ENCODE measurements at places on chromosomes 6 and 20.

- no peak for DNase-seq
Measured at GRCh38 chr6:34207695-34208443, 28.8 kb upstream of the HMGA1 start.

GRCh38 chr6:149470948-149471347 is 13.9 kb downstream of the ZC3H12D start:
- no peak for DNase-seq

DNA sequence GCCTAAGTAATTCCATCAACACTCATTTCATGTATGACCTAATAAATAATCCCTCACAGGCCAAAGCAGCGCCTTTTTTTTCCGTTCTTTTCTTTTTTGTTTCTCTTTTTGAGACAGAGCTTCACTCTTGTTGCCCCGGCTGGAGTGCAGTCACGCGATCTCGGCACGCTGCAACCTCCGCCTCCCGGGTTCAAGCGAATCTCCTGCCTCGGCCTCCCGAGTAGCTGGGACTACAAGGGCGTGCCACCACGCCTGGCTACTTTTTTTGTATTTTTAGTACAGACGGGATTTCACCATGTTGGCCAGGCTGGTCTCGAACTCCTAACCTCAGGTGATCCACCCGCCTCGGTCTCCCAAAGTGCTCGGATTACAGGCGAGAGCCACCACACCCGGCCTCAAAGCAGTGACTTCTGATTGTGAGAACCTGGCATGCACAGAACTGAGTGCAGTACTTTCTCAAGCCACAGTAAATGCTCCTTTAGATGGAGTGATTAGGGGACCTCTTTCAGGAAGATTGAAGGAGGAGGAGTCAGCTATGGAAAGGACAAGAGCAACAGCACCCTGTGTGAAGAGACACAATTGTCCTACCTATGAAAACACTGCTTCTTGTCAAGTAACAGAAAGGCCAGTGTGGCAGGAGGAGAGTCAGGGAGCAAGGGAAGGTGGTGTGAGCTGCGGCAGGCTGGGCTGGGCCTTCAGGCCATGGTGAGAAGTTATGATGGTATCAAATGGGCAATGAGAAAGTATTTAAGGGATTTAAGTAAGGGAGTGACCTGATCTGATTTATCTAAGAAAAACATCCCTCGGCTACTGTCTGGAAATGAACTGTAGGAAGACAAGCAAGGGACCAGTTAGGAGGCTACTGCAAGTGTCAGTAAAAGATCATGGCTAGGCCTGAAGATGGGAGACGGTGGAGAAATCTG is 1.7 kb upstream of the SCAF8 start:
- DNase-seq: no peak

- no peak for DNase-seq
Measured at GRCh38 chr20:59994697-59995122, 36.5 kb downstream of the CDH26 start.

DNA sequence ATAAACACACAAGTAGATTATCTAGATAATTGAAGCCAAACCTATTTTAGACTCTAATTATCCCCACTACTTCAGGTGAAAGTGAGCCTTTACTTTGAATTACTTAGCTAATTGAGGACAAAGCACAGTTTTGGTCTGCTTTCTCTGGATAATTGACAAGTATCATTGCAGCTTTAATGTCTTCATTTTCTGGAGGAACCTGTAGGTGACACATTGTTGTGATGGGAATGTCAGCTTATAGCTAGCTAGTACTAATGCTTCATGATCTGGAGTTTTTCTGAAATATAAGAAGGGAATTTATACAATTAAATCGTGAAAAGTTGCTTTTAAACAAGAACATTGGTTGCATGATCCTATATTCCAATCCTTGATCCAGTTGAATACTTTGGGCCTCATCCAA is 319.3 kb upstream of the CITED2 start:
- DNase-seq: no peak

- DNase-seq: no peak
Measured at GRCh38 chr6:116215414-116215813, 38.5 kb downstream of the TSPYL4 start.

DNA sequence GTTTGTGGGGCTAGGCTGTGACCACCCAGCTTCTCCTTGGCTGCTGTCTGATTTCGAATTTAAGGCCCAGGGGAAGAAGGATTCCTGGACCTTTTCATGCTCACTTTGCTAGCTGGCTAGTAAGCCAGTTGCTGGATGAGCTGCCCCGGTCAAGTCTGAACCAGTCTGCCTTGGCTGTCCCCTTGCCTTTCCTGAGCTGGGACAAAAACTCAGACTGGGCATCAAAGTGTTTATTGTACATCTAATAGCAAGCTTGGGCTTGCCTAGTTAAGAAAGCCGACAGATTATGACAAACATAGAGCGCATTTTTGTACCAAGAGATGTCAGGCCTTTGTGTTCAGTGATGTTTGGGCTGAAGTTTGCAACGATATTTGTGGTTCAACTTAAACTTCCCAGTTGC is 750 bp upstream of the PAK5 start:
- no peak for DNase-seq

- no peak for DNase-seq
Measured at GRCh38 chr20:7695635-7696034, 244.6 kb downstream of the HAO1 start.

GRCh38 chr20:33910056-33910455 is 83.7 kb upstream of the RALY start:
- no peak for DNase-seq

GRCh38 chr6:26116267-26116666 is 29.0 kb downstream of the HFE start:
- DNase-seq: no peak

- DNase-seq: no peak
Measured at GRCh38 chr6:138817799-138818198, 21.9 kb downstream of the ECT2L start.

Measured in HuH-7 (cell line).